ENCODE measurements at places on chromosomes 7 and 10. TPM values are rescaled to one million over a fixed set of nuclear protein-coding genes. Genes with fewer than 3 reads are reported as not detected.

Gene PRXL2A
- total RNA-seq = 130 TPM

Gene PIP4K2A
- 12.5 TPM for total RNA-seq

Gene C7orf57
- not detected for total RNA-seq

Gene MRLN
- not detected for total RNA-seq

Gene RNF32
- not detected for total RNA-seq

Gene NUTM2A
- total RNA-seq = 2.9 TPM

Gene NPTX2
- 0.66 TPM for total RNA-seq

Gene STN1
- total RNA-seq = 28.7 TPM

GRCh38 chr10:77770868-77771175 lies 133.2 kb upstream of the KCNMA1 start:
- H3K4me1 ChIP-seq = no peaks in the 10 kb centered on the region
- DNase-seq = no peak
- no peak overlapping the region for H3K4me3 ChIP-seq
- no peaks in the 10 kb centered on the region for H3K36me3 ChIP-seq
- H3K27me3 ChIP-seq = no peaks in the 10 kb centered on the region
- no peak overlapping the region for H3K27ac ChIP-seq

- H3K4me1 ChIP-seq = peaks cover 12% of the 10 kb centered on the region
- H3K27me3 ChIP-seq = no peaks in the 10 kb centered on the region
- DNase-seq = peak; percentile 57
- peak overlapping the region; percentile 68 for H3K4me3 ChIP-seq
- peaks cover 2% of the 10 kb centered on the region for H3K36me3 ChIP-seq
Observed at GRCh38 chr7:150451097-150451793, 815 bp downstream of the GIMAP8 start.

DNA sequence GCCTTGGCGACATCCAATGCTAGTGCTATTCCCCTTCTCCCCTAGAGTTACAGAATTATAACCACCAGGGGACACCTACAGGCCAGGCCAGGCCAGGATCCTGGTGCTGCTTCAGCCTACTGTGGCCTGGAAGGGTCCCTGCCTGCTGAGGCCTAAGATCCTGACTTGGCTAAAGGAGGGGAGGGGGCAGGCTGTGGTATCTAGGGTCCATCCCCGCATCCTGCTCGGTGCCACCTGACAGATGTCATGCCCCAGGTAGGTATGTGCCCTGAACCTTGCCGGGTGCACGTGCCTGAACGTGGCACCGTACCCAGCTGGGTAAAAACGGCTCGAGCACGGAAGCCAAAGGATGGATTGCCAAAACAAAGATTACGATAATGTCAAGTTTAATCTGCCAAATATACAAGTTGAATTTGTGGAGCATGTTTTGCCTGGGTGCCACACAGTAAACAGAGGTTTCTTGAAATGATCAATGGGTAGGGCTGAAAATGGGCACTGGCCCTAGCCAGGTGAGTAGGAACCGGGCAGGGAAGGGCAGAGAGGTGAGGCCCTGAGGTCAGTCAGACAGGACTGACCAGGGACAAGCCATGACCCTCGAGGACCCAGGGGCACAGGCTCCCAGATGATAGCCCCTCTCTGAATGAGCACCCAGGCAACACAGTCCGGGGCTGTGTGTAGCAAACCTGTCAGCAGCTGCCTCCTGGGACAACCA lies 12.6 kb downstream of the PDAP1 start:
- DNase-seq = no peak
- no peak overlapping the region for H3K27ac ChIP-seq
- H3K4me3 ChIP-seq = no peak overlapping the region
- no peaks in the 10 kb centered on the region for H3K36me3 ChIP-seq
- H3K4me1 ChIP-seq = peaks cover 18% of the 10 kb centered on the region
- H3K27me3 ChIP-seq = no peaks in the 10 kb centered on the region

GRCh38 chr10:29861811-29862505 lies 197.4 kb downstream of the JCAD start:
- H3K27ac ChIP-seq = no peak overlapping the region
- H3K36me3 ChIP-seq = no peaks in the 10 kb centered on the region
- H3K4me3 ChIP-seq = no peak overlapping the region
- no peaks in the 10 kb centered on the region for H3K27me3 ChIP-seq

GRCh38 chr7:77674878-77675277 lies 21.4 kb upstream of the RSBN1L start:
- no peaks in the 10 kb centered on the region for H3K4me1 ChIP-seq
- no peaks in the 10 kb centered on the region for H3K36me3 ChIP-seq
- H3K27ac ChIP-seq = no peak overlapping the region
- no peak for DNase-seq

GRCh38 chr10:111856631-111857030 lies 326.9 kb downstream of the GPAM start:
- H3K4me3 ChIP-seq = no peak overlapping the region
- H3K27ac ChIP-seq = no peak overlapping the region
- no peaks in the 10 kb centered on the region for H3K4me1 ChIP-seq
- H3K36me3 ChIP-seq = no peaks in the 10 kb centered on the region
- no peaks in the 10 kb centered on the region for H3K27me3 ChIP-seq

DNA sequence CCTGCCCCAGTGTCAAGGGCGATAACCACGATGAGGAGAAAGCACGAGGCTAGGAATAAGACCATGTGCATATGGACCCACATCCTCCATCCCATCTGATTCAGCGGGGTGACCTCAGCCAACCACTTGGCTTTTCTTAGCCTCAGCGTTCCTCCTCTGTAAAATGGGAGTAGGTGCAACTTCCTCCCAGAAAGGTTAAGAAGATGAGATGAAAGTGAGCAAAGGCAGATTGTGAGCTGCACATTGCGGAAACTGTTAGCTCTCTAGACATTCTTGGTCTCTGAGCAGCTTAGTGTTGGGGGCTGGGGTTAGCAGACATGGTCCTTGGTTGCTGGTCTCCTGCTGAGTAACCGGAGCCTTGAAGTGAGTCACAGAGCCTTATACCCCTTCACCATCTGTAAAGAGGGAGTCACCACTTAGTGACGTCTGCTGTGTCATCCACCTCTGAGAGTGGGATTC lies 497.3 kb upstream of the GALNT17 start:
- no peaks in the 10 kb centered on the region for H3K4me1 ChIP-seq
- no peak overlapping the region for H3K4me3 ChIP-seq
- H3K27me3 ChIP-seq = no peaks in the 10 kb centered on the region
- DNase-seq = no peak
- no peak overlapping the region for H3K27ac ChIP-seq
- no peaks in the 10 kb centered on the region for H3K36me3 ChIP-seq

DNA sequence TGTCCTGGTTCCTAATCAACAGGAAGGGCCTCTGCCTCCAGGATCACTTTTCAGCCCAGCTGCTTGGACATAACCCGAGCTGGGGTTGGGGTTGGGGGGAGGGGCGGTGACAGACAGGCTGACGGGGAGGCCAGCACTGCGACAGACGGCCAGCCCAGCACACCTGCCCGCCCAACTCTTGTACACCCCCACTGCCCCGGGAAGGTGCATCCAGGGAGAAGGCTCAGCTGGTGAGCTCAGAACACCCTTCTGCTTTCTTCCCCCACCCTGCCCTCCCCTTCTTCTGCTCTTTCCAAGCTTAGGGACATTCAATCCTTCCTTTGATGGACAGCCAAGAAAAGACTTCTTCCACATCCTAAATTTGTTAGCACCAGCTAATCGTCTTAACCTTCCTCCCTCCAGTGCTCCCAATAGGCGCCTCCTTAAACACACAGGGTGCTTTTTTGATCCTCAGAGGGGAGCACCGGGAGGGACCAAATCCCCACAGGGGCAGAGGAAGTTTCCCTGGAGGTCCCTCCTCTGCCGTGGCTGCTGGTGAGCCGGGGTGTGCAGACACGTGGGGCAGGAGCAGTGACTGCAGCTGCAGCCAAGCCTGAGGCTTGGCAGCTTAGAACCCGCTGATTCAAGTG lies 44.7 kb downstream of the COL13A1 start:
- H3K4me1 ChIP-seq = peaks cover 15% of the 10 kb centered on the region
- H3K27me3 ChIP-seq = peaks cover 5% of the 10 kb centered on the region

- H3K4me3 ChIP-seq = no peak overlapping the region
- peaks cover 64% of the 10 kb centered on the region for H3K27me3 ChIP-seq
- no peak overlapping the region for H3K27ac ChIP-seq
- H3K4me1 ChIP-seq = no peaks in the 10 kb centered on the region
- H3K36me3 ChIP-seq = no peaks in the 10 kb centered on the region
Observed at GRCh38 chr7:142811154-142811737, 40.5 kb downstream of the PRSS2 start.

DNA sequence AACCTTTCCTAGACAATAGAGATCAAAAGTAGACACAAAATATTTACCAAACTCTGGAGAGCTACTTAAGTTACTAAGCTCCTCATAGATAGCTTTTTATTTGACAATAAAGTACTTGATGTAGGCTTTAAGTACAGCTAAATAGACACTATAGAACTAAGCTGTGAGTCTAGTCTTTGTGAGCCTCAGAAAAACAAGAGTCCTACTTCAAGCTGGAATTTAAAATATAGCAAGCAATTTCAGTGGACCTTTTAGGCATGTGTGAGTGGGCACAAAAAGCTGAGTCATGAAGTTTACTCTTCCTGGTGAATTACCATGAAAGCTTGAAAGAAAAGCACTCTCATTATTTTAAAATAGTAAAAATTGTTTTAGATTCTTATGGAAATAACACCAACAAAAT lies 76.1 kb downstream of the ADD3 start:
- no peak overlapping the region for H3K4me3 ChIP-seq
- H3K27me3 ChIP-seq = no peaks in the 10 kb centered on the region
- no peaks in the 10 kb centered on the region for H3K36me3 ChIP-seq
- DNase-seq = no peak
- peak overlapping the region; percentile 14 for H3K27ac ChIP-seq
- peaks cover 18% of the 10 kb centered on the region for H3K4me1 ChIP-seq

GRCh38 chr7:1721047-1721690 lies 51.1 kb downstream of the ELFN1 start:
- no peaks in the 10 kb centered on the region for H3K36me3 ChIP-seq
- H3K27me3 ChIP-seq = no peaks in the 10 kb centered on the region
- DNase-seq = no peak
- H3K4me1 ChIP-seq = peaks cover 20% of the 10 kb centered on the region

- H3K4me1 ChIP-seq = no peaks in the 10 kb centered on the region
- H3K36me3 ChIP-seq = no peaks in the 10 kb centered on the region
- H3K4me3 ChIP-seq = no peak overlapping the region
- H3K27me3 ChIP-seq = no peaks in the 10 kb centered on the region
- H3K27ac ChIP-seq = no peak overlapping the region
Observed at GRCh38 chr7:1770331-1770730, 100.3 kb downstream of the ELFN1 start.

GRCh38 chr7:159097661-159098423 lies 46.8 kb downstream of the VIPR2 start:
- H3K27me3 ChIP-seq = no peaks in the 10 kb centered on the region
- no peak overlapping the region for H3K4me3 ChIP-seq
- H3K4me1 ChIP-seq = peaks cover 61% of the 10 kb centered on the region
- peak overlapping the region; percentile 95 for H3K27ac ChIP-seq
- DNase-seq = no peak

DNA sequence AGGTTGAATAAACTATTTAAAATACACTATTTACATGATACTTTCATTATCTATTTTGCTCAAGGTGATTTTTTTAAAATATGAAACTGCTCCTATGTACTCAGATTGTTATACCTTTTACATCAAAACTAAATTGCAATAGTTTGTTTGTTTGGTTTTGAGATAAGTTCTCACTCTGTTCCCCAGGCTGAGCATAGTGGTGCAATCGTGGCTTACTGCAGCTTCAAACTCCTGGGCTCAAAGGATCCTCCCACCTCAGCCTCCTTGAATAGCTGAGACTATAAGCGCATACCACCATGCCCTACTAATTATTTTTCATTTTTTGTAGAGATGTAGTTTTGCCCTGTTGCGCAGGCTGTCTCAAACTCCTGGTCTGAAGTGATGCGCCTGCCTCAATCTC lies 12.7 kb downstream of the TAS2R60 start:
- H3K27ac ChIP-seq = no peak overlapping the region
- H3K4me1 ChIP-seq = no peaks in the 10 kb centered on the region
- no peak for DNase-seq
- H3K4me3 ChIP-seq = no peak overlapping the region
- H3K36me3 ChIP-seq = no peaks in the 10 kb centered on the region

DNA sequence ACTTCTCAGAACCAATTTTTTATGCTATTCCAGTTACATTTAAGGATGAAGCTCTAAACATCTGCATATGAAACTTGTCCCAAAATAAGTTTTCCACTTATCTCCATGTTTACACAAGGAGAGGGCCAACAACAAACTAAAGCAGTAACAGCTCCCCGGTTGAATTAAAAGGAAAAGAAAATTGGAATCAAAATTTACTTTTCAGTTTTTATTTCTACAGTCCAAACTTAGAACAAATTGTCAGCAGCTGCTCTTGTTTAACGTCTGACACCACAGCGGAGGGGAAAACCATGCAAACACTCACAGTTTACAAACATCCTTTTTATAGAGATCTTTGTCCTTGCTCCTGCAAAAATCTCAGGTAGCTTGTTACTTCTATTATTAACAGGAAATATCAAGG lies 101.3 kb downstream of the COL28A1 start:
- no peaks in the 10 kb centered on the region for H3K36me3 ChIP-seq
- H3K27me3 ChIP-seq = no peaks in the 10 kb centered on the region
- no peak for DNase-seq
- H3K27ac ChIP-seq = no peak overlapping the region

All from heart right ventricle (tissue), 16 donors.